Activated naive CD4-positive, alpha-beta T cell treated with Interleukin-2 at 50 U/mL for 16 hours (primary cell): ENCODE measurements at places on chromosomes 12 and 14.
A peak's percentile ranks its signal among the peaks of the same experiment; 100 is the strongest.

DNA sequence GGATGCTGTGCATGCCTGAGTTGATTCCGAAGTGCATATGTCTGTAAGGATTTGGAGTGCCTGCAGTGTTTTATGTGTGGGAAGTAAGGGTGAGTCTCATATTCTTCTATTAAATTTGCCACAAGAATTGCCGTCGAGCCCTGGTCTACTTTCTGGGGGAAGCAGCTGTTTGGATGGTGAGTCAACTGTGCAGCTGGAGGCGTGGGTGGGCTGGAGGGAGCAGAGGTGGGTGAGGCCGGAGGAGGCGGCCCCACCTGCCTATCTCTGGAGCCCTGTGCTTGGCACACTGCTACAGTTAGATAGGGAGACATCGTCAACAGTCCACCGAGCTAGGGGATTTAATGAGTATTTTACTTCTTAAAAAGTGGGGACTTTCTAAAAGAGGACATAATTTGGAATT, 9.7 kb downstream of the GLRX5 start:
- DNase-seq, result no peak

GRCh38 chr12:94987801-94988200, 15.7 kb downstream of the NDUFA12 start:
- no peak for DNase-seq

- DNase-seq, result no peak
Measured at GRCh38 chr12:123092866-123093265, 58.0 kb downstream of the PITPNM2 start.

GRCh38 chr12:41576925-41577324, 388.8 kb downstream of the PDZRN4 start:
- no peak for DNase-seq

GRCh38 chr14:89626233-89626806, 209.3 kb upstream of the FOXN3 start:
- no peak for DNase-seq

GRCh38 chr14:61891170-61891569, 128.9 kb downstream of the SNAPC1 start:
- DNase-seq, result no peak

DNA sequence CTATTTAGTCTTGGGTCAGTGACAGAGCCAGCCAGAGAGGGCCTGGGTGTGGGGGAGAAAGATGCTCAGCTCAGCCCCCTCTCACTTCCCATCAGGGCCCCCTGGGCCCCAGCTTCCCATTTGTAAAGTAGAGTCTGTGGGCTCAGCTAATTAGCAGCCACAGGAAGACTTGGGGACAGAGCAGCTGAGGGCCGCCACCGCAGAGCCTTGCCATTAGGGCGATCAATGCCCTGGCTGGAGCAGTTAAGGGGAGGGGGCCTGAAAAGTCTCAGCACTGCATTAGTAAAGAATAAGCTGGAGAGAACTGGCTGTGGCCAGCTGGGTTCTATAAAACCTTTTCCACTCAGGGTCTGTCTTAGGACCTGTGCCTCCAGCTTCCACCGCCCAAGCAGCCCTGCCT, 2.7 kb downstream of the PLEKHD1 start:
- DNase-seq, result no peak

DNA sequence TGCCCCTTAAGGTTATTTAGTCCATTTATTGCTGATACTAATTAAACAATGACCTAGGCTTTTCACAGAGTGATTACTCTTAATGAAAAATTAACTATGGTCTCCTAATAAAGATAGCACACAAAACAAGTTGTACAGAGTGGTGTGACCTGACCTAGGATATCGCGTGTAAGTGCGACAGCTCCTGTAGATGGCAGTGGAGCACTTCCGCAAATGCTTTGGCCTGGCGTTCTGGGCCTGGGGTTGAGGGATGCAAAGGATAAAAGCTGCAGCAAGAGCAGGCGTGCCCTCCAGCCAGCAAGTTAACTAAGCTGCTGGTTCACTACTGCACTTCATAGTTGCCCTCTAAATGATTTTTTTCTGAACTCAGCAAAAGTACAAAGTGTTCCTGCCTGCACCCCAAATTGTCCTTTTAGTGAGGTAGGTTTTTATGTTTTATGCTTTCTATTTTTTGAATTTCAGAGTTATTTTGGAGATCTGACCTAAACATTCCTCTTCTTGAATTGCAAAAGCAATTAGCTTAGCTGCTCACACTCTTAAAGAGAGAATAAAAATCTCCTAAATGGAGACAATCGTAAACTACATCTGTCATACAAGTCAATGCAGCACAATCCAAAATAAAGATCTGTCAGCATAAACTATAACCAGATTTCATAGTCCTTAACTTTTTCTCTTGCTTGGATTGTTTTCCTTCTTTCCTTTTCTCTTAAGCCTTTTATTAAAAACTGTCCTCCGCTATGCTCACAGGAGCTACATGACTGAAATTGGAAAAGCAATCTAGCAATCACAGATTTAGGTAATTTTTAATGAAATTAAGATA, 379.6 kb downstream of the LRIG3 start:
- DNase-seq, result no peak

GRCh38 chr12:21773263-21773741, 1.2 kb downstream of the KCNJ8 start:
- no peak for DNase-seq

GRCh38 chr12:13978876-13979275, 2.5 kb downstream of the GRIN2B start:
- no peak for DNase-seq

GRCh38 chr14:69820991-69821390, 23.9 kb upstream of the SLC10A1 start:
- no peak for DNase-seq

GRCh38 chr12:64491718-64492117, 39.8 kb downstream of the TBK1 start:
- DNase-seq, result no peak

DNA sequence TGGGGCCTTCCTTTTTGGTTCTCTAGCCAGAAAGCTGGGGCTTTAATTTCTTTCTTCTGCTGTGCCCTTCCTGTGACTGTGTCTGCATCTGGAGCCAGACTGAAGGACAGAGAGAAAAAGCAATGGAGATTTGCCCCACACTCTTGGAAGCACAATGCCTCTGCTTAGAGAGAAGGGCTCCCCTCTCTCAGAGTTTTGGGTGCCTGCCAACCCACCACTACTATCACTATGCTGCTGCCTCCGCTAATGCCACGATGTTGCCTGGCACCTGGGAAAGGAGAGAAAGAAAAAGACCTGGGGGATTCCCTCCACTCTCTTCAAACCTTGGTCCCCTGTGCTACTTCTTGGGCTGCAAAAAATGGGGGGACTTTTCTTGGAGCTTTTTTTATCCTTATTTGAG, 52.6 kb downstream of the TMEM260 start:
- no peak for DNase-seq

GRCh38 chr14:80695869-80696268, 245.7 kb downstream of the CEP128 start:
- DNase-seq, result no peak

GRCh38 chr12:106239241-106239950, 8.4 kb downstream of the CKAP4 start:
- DNase-seq, result no peak

- DNase-seq, result peak; percentile 62
Measured at GRCh38 chr12:124388679-124389137, 93.8 kb downstream of the RFLNA start.

GRCh38 chr14:93884950-93885349, 42.2 kb upstream of the FAM181A start:
- no peak for DNase-seq

GRCh38 chr12:89918172-89918846, 209.7 kb upstream of the ATP2B1 start:
- no peak for DNase-seq

GRCh38 chr14:103347091-103347815, 13.2 kb downstream of the EIF5 start:
- no peak for DNase-seq

GRCh38 chr12:68042212-68042699, 53.0 kb downstream of the IFNG-AS1 start:
- peak; percentile 26 for DNase-seq

DNA sequence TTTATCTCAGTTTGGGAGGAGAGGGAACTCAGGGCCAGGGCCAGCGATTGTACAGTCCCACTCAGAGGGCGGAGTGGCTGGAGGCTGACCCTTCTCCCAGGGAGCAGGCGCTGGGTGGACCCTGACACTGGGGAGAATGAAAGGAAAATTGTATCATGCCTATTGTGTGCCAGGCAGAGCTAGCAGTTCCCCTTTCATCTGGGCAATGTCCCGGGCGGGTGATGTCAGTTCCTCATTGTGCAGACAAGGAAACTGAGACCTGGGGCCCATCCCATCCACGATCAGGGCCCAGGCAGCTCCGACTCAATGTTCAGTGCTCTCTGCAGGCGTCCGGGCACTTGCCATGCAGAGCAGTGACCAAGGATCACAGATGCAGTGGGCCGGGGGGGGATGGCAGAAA, 101.9 kb upstream of the RTL1 start:
- no peak for DNase-seq

- no peak for DNase-seq
Measured at GRCh38 chr14:93153121-93153520, 31.6 kb downstream of the MOAP1 start.

GRCh38 chr14:103558071-103558882, 4.2 kb downstream of the BAG5 start:
- DNase-seq, result no peak

- DNase-seq, result no peak
Measured at GRCh38 chr14:91585856-91586255, 75.7 kb upstream of the PPP4R3A start.

DNA sequence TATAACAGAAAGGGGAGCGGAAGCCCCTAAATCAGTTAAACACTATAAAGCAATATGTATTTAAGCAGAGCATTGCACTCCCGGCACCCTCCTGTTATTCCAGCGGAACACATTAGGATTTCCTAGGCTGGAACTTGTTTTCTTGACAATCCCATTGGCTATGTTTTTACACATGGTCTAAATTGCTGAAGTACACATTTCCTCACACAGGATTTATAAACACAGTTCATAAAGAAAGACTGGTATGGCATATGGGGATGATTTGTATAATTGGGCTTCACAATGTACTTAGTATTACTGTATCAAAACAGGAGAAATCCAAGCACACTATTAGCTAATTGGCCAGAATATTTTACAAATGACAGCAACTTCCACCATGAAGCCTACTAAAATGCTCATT, 23.3 kb downstream of the PAX9 start:
- DNase-seq, result no peak

- no peak for DNase-seq
Measured at GRCh38 chr14:104734991-104735779, 11.2 kb downstream of the ADSS1 start.

- DNase-seq, result no peak
Measured at GRCh38 chr12:89382328-89382727, 30.0 kb upstream of the DUSP6 start.

DNA sequence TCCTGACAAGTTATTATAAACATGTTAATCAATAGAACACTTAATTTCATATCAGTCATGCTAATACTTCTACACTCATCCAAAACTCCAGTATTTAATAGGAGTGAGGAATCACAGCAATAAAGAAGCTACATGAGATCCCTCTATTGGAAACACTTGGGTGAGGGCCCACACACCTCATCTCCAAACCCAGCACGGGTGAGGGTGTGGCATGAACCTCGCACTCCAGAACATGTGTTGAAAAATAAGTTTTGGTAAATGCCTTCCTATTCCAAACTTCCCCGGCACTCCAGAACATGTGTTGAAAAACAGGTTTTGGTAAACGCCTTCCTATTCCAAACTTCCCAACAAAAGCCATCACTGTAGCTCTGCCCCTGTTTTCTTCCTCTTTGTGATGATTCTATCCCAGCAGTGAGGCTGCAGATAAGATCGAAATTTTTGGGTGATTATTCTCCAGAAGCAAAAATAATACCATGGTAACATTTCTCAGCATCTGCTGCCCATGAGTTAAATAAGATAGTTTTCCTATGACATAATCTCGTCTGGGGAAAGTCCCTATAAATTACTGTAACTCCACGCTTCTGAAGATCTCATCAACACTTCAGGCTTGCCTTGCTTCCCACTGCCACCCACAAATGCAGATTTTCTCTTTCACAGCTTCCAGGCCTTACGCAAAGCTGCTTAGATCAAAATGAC, 24.4 kb upstream of the PTPRB start:
- no peak for DNase-seq

GRCh38 chr12:15272376-15272775, 49.9 kb upstream of the PTPRO start:
- DNase-seq, result no peak

- DNase-seq, result no peak
Measured at GRCh38 chr12:75444429-75445136, 36.0 kb upstream of the GLIPR1 start.

DNA sequence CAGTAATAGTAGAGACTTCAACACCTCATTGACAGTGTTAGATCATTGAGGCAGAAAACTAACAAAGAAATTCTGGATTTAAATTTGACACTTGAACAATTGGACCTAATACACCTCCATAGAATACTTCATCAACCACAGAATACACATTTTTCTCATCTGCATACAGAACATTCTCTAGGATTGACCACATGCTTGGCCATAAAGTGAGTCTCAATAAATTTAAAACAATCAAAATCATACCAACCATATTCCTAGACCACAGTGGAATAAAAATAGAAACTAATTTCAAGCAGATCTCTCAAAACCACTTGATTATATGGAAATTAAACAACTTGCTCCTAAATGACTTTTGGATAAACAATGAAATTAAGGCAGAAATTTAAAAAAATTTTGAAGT, 82.3 kb downstream of the SLC38A4 start:
- no peak for DNase-seq

- DNase-seq, result peak; percentile 29
Measured at GRCh38 chr12:15268927-15269552, 47.8 kb upstream of the RERG start.

DNA sequence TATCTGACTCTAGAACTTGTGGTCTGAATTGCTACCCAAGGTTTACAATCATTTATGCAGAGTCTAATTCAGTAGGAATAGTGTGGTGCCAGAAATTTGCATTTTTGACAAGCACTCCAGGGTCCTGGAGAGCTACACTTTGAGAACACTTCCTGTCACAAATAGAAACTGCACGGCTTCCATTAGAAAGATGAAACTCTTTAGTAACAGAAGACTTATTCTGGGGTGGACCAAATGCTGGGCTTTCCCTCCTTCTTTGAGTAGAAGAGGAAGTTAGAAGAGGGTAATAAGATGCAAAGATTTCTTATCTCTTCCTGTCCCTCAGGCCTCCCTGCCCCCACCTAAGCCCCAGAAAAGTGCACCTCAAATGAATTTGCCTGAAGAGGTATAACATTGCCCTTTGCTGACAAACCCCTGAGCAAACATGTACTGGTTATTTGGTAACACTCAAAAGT, 28.4 kb downstream of the DGLUCY start:
- DNase-seq, result no peak

DNA sequence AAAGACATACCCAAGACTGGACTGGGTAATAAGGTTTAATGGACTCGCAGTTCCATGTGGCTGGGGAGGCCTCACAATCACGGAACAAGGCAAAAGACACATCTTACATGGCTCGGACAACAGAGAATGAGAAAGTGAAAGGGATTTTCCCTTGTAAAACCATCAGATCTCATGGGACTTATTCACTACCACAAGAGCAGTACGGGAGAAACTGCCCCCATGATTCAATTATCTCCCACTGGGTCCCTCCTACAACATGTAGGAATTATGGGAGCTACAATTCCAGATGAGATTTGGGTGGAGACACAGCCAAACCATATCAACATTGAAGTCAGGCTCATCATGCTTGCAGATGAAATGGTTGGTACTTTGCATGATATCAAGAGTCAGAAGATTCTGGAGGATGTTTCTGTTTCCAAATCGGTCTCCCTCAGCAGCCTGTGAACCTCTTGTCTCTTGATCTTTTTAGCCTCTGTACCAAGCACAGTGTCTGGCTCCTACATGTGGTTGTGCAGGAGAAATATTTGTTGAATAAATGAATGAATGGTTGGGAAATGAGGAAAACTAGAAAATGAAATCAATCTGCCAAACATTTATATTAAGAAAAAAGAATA, 98.6 kb downstream of the VRK1 start:
- no peak for DNase-seq
